ENCODE measurements at places on chromosomes 16 and 17. TPM values are rescaled to one million over a fixed set of nuclear protein-coding genes. Genes with fewer than 3 reads are reported as not detected.

The AANAT gene
- total RNA-seq: not detected

The PPP4C gene
- total RNA-seq: 123 TPM

The GDPD3 gene
- 14.3 TPM for total RNA-seq

The FBXW10 gene
- total RNA-seq: not detected

The GOSR1 gene
- total RNA-seq: 44.8 TPM

The SSTR5 gene
- not detected for total RNA-seq

The INCA1 gene
- 0.54 TPM for total RNA-seq

The TTLL6 gene
- not detected for total RNA-seq

The CSF3 gene
- not detected for total RNA-seq

The BCL6B gene
- total RNA-seq: 0.54 TPM

The ARHGAP23 gene
- 0.11 TPM for total RNA-seq

The GJC1 gene
- total RNA-seq: 1.4 TPM

The CNTNAP1 gene
- 4.6 TPM for total RNA-seq

The KRT33A gene
- total RNA-seq: not detected

The C17orf78 gene
- total RNA-seq: not detected

The OR3A3 gene
- total RNA-seq: not detected

The TMED6 gene
- 2.1 TPM for total RNA-seq

The RANBP10 gene
- total RNA-seq: 23.1 TPM

The CHRNE gene
- total RNA-seq: 0.65 TPM

The MYO1D gene
- total RNA-seq: 9.0 TPM

The FSCN2 gene
- 0.94 TPM for total RNA-seq

The CBX2 gene
- 9.6 TPM for total RNA-seq

The CTRB2 gene
- total RNA-seq: not detected

The MPDU1 gene
- total RNA-seq: 50.2 TPM

The NOG gene
- 2.8 TPM for total RNA-seq

The HSD11B2 gene
- total RNA-seq: not detected

The CLEC18B gene
- 1.5 TPM for total RNA-seq

The NEUROD2 gene
- not detected for total RNA-seq

The RAC3 gene
- total RNA-seq: 6.7 TPM

The SLC12A3 gene
- not detected for total RNA-seq

The SLC13A2 gene
- total RNA-seq: not detected

The FBXO39 gene
- total RNA-seq: 0.69 TPM

The CCL17 gene
- total RNA-seq: not detected

The CCR7 gene
- total RNA-seq: 238 TPM

The COQ7 gene
- total RNA-seq: 13.3 TPM

The EPN3 gene
- not detected for total RNA-seq

The ABCA8 gene
- total RNA-seq: not detected

The TBX6 gene
- 2.4 TPM for total RNA-seq

The HOXB5 gene
- not detected for total RNA-seq

The PHKB gene
- total RNA-seq: 39.3 TPM
